ENCODE measurements at places on chromosomes 16 and 17. TPM values are rescaled to one million over a fixed set of nuclear protein-coding genes. Genes with fewer than 3 reads are reported as not detected.

GRCh38 chr16:56607109-56607618 is 1.2 kb upstream of the MT2A start:
- peak; percentile 58 for ATAC-seq

DNA sequence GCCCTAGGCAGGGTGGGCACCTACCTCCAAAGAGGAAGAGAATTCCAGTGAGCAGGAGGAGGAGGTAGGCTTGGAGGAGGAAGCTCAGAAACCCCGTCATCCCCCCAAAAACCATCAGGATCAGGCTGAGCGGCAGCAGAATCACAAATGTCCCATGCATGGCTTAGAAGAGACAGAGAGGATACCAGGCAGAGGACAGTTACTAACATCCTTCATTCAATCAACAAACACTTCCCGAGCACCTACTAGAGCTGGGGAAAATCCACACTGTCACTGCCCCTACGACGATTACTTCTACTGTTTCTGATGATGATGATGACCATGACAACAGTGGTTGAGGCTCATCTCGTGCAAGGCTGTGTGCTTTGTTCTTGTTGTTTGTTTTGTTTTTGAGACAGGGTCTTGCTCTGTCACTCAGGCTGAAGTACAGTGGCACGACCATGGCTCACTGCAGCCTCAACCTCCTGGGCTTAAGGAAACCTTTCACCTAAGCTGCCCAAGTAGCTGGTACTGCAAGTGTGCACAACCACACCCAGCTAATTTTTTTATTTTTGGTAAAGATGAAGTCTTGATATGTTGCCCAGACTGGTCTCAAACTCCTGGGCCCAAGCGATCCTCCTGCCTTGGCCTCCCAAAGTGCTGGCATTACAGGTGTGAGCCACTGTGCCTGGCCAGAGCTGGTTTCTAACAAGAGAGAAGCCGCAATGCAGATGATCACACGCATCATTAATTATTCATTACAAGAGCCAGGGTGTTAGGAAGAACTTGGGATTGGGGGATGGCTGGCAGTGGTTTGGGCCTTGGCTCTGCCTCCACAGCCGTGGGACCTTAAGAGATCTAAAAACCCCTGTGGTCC is 18.0 kb downstream of the TMEM114 start:
- ATAC-seq = no peak

DNA sequence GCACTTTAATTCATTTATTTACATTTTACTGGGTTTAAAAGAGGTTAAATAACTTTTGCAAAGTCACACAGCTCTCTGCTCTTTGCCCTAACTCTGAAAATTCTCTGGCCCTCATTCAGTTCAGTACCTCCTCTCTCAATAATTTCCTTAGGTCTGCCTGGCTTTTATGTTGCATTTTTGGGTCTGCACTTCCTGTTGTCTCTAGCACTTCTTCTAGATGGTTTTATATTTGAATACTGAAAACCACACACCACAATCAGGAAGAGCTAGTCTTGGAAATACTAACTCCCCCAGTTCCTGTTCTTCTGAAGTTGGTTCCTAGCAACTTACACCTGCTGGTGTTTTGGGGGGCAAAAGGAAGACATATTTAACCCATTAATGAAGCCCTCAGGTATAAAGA is 577.9 kb downstream of the HS3ST4 start:
- no peak for ATAC-seq

DNA sequence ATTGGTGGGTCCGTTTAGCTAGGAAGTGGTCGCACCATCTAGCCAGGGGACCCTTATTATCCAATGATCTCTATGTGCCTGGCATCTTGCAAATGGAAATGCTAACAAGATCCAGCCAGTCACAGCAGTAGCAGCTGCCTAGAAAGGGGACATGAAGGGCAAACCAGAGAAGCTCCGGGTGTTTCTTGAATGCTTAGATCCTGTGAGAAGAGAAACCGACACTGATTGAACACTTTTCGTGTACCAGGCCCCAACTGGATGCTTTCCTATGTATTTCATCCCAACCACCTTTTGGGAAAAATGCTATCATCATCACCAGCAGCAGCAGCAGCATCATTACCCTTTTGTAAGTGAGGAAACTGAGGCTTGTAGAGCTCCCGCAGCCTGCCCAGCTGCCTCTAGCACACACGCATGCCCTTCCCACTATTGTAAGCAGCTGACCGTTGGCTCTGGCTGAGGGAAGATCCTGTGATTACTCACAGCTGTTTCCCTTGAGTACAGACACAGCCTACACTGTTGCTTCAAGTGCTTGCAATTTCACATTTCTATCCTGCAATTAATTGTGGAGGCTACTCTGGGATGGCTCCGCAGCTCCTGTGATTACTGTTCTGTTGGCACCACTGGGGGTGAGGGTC is 180.7 kb upstream of the CACNG5 start:
- ATAC-seq = peak; percentile 34

DHRS7C gene
- total RNA-seq = not detected

Measured in gastroesophageal sphincter (tissue), 4 donors.